ENCODE measurements at places on chromosomes 1 and 21. TPM values are rescaled to one million over a fixed set of nuclear protein-coding genes. Genes with fewer than 3 reads are reported as not detected.

DNA sequence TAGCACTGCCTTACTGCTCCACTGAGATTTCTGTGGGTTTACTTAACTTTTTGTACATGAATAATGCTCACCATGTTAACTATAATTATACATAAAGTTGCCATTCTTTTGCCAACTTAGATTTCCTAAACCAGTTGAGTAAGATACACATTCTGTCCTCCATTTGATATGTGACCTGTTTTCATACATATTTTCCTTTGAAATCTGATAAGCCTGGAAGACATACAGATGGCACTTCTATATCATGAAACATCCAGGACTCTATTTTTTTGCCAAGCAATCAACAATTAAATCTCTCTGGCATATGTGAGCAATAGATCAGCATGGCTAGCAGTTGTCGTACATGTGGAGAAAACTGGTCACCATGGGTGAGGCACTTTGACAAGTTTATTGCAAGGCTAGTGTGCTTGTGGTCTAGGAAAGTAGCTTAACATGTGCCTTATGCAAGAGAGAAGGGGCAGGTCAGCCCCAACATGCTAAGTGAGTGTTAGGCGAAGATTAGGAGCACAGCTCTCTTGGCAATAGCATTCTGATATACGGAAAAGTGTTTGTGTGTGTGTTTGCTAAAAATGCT lies 14.2 kb downstream of the PRRX1 start:
- DNase-seq = no peak

DNA sequence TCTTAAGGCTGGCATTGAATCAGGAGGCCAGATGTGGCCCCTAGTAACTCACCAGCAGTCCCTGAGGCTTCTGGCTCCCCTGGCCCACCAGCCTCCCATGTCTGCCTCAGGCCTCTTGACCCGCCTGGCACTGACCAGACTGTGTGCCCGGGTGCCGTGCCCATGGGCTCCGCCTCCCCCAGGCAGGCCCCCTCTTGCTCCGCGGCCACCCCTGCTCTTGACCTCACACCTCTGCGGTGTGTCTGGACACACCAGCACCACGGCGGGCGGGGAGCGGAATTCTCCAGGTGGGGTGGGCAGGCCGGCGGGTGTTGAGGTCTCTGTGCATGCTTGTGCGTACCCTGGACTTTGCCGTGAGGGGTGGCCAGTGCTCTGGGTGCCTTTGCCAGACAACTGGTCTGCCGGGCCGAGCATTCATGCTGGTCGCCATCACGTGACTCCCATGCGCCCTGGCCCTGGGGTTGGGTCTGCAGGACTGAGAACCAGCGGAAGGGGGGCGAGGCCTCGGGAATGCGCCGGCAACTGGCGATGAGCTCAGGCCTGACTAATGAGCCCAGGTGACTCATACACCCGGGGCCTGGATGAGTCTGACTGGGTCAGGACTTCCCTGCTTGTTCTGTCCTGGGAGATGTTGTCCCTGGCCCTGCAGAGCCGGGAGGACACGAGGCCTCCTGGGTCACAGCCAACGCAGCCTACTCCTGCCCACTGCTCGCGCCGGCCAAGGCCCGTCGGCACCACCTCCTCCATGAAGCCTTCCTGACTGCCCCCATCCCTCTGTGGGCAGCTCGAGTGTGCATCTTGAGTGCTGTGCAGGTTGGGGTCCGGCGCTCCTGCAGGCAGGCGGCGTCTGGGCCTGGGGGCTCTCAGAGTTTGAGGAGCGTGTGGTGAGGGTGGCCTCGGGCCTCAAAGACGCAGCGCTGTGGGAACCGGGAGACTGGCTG lies 22.6 kb downstream of the COL18A1 start:
- no peak for DNase-seq

GRCh38 chr1:174723816-174724215 lies 275.9 kb upstream of the CACYBP start:
- DNase-seq = no peak

DNA sequence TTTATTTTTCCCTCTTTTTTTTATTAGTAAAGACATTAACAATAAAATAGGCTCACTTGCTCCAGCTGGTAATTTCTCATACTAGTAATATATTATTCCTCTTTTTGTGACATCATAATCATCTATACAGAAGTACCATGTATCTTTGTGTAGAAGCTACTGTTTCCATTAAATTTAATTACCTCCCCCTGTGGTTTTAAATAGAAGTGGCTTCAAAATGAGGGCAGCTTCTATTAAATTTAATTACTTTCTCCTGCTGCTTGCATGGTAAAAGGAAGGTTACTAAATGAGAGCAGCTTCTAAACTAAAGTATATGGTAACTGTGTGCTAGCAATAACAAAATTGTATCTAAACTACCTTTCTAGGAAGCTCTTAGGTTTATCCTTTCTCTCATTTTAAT lies 94.0 kb downstream of the DPYD start:
- no peak for DNase-seq

GRCh38 chr1:53362851-53363642 lies 35.2 kb upstream of the LRP8 start:
- DNase-seq = no peak

GRCh38 chr1:200625381-200625824 lies 4.9 kb upstream of the KIF14 start:
- DNase-seq = no peak

DNA sequence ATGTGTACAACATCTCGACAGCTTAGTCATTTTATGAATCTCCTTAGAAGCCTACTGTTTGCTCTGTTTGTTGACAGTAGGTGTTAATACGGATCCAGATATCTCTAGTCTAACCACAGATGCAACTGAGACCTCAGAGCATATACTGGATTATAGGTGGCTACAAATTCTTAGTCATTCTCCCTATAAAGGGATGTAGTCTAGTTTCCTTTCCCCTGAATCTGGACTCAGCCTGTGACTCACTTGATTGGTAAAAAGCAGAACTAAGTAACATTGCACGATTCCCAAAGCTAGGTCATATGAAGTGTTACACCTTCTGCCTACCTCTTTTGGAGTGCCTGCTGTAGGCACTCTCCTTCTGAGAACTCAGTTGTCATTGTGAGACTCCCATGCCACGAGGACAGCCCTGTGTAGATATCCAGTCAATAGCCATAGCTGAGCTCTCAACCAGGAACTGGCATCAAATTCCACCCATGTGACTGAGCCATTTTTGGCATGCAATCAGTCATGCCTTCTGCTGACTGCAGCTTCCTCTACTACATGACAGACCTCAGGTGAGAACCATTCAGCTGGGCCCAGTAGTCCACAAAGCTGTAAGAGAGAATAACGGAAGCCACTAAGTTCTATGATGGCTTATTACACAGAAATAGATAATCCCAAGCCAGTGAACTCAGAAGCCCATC lies 135.9 kb upstream of the CHRM3 start:
- no peak for DNase-seq

- DNase-seq = no peak
Measured at GRCh38 chr1:17828991-17829390, 73.9 kb downstream of the ACTL8 start.

DNA sequence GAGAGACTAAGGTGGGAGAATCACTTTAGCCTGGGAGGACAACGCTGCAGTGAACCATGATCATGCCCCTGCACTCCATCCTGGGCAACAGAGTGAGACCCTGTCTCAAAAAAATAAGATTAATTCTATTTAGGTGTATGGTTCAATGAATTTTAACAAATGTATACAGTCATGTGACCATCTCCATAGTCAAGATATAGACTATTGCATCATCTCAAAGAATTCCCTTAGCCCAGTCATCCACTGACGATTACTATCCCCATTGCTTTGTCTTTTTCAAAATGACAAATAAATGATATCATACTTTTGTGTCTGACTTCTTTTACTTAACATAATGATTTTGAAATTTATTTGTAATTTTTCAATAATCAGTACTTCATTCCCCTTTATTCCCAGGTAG lies 260.0 kb downstream of the LRRC7 start:
- DNase-seq = no peak

DNA sequence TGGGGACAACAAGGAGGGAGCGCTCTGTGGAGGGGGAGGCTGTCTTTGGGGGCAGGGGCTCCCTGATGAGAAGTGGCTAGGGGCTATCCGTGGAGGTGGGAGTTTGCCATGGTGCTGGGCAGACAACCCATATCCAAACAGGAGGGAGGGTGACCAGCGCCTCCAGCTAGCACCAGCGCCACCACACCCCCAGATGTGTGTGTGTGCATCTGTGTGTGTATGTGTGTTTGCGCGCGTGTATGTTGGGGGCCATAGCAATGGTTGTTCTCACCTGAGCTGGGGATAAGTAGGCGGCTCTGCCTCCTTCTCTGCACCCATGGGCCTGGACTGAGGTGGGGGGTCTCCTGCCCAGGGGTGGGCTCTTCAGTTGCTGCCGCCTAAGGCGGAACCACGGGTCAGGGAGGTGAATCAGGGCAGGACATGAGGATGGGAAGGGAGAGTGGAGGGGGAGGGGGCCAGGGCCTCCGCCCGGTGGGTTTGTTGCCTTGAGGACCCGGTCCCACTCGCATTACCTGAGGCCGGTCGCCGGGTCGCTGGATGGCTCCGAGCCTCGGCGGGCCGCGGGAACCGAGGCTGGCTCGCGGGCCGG lies 345 bp downstream of the HPCAL4 start:
- DNase-seq = no peak

- no peak for DNase-seq
Measured at GRCh38 chr1:232508130-232508701, 121.7 kb downstream of the SIPA1L2 start.

DNA sequence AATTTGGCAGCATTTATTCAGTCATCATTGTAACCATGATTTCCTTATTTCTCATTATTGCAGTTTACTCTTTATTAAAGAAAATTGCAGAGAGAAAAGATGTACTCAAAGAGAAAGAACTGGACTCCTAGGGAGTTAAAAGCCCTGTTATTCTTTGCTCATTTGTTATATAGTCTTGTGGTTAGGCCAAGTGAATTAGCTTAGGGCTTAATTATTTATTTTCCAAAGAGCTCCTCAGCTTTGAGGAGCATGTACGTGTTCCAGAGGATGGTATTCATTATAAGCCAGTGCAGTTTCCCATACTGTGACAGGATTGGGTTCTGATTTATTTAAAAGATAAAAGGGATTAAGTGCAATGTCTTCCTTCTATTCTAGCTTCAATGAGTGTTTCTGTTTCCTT lies 86.4 kb downstream of the GPR161 start:
- DNase-seq = no peak

DNA sequence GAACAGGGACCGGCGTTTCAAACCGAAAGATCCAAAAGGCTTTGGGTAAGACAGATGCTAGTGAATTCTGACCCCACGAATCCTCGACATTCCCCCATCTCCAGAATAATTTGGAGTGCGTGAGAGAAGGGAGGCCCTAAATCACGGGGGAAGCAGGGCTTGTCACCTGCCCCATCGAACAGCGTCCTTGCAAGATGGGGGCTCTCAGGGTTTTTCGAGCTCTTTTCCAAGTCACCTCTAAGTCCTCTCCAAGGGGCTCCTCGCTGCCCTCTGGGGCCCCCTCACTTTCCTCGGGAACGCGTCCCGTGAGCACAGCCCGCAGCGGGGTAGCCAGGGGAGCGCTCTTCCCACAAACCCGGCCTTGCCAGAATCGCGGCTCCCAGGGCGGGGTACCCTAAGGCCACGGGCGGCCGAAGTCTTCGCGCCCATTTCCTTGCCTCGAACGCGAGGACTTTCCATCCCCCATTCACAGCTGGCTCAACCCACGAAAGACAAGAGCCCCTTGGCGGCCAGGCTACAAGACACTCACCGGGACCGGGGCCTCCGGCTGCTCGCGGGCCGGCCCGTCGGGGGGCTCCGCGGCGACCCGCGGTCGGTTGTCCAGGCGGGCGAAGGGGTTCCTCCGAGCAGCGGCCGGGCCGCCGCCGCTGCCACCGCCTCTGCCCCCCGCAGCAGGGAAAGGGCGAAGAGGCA lies 546 bp downstream of the DONSON start:
- DNase-seq = no peak

DNA sequence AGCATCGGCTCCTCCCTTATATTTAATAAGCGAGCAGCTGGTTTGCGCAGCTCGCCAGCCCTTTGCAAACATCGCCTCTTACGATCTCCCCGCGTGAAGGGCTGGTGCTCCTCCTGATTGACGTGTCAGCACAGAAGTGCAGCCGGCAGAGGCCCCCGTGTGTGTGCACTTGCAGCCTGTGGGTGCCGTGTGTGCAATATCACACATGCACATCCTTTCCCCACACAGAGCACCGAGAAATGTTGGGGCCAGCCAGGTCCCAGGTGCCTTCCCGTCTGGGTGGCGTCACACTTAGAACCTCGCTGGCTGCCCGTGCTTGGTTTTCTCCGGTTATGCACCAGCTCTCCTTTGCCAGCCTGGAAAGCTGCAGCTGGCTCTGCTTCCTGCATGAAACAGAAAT lies 126.6 kb upstream of the AJAP1 start:
- no peak for DNase-seq

GRCh38 chr21:17802572-17802971 lies 16.6 kb downstream of the C21orf91 start:
- no peak for DNase-seq

DNA sequence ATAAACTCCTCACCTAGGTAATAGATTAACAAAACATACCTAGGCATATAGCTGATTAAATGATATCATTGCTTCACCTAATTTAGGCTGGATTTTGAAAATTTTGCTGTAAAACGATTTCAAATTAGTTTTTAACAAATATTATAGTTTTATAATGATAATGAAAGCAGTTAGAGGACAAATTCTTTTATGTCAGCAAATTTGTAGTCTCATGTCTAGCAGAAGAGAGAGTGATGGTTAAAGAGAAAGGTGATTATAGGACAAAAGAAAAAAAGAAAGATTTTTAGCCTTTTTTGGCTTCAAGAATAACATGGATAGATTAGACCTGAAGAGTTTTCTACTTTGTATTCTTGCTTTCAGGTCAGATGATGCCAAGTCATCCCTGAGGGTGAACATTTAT lies 3.6 kb upstream of the DPH5 start:
- no peak for DNase-seq

- DNase-seq = no peak
Measured at GRCh38 chr21:29601047-29601446, 302.3 kb downstream of the BACH1 start.

GRCh38 chr1:28602536-28603439 lies 10.7 kb downstream of the RAB42 start:
- DNase-seq = no peak

Gene PROK1
- 0.96 TPM for polyA plus RNA-seq

Gene CR1
- polyA plus RNA-seq = 17.7 TPM

Gene AHCTF1
- polyA plus RNA-seq = 58.0 TPM

Gene RIT1
- polyA plus RNA-seq = 52.0 TPM

Gene CACNA1S
- 0.29 TPM for polyA plus RNA-seq

Gene ANKRD65
- 8.4 TPM for polyA plus RNA-seq

Gene AMY2A
- 0.47 TPM for polyA plus RNA-seq

All from left renal pelvis (tissue), 4 donors.